ENCODE measurements at places on chromosomes 6 and 20.

DNA sequence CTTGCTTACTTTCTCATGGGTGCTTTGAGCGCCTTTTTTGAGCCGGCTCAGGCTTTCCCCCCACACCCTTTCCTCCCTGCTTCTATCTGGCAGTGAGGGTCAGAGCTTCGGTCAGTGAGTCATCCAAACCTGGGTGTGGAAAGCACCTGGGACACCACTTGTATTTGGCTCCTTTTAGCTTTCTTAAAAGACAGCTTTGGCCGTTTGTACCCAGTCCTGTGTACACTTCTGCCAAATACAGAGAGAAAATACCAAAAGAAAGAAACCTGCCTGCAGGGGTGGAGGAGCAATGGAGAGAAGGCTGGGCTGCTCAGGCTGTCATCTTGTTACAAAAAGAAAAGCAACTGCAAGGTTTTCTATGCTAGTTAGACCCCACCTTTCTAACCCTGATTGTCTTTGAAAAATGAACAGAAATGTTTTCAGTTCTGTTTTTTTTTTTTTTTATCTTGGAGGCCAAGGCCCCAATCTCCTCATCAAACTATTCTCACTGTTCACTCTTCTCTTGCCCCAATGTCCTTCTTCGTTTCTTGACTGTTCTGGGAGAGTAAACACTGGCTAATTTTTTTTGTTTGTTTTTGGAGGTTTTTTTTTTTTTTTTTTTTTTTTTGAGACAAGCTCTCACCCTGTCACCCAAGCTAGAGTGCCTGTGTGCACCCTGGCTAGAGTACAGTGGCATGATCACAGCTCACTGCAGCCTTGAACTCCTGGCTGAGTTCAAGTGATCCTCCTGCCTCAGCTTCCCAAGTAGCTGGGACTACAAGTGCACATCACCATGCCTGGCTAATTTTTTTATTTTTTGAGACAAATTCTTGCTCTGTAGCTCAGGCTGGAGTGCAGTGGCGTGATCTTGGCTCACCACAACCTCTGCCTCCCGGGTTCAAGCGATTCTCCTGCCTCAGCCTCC, 76.4 kb downstream of the SSR1 start:
- no peaks in the 10 kb centered on the region for H3K27me3 ChIP-seq
- H3K4me1 ChIP-seq: peaks cover 52% of the 10 kb centered on the region
- peaks cover 43% of the 10 kb centered on the region for H3K36me3 ChIP-seq
- peak; percentile 56 for DNase-seq
- peak overlapping the region; percentile 59 for H3K4me3 ChIP-seq

DNA sequence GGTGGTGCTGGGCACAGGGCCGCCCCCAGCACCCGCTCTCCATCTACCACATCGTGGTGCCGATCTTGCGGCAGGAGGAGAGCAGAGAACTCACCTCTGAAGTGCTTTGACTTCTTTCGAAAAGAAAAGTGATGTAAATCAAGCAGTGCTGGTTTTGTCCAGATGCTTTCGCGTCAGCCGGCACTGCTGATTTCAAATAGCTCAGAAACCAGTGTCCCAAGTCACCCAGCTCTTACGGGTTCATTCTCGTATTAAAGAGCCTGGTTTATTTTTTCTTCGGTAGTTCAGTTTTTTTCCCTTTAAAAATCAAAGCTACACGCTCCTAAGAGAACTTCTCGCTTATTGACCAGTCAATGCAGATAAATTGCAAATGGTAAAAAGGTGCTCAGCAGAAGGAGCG, 32.1 kb downstream of the MYT1 start:
- H3K36me3 ChIP-seq: no peaks in the 10 kb centered on the region
- H3K4me1 ChIP-seq: no peaks in the 10 kb centered on the region
- DNase-seq: no peak
- no peak overlapping the region for H3K27ac ChIP-seq

- H3K27ac ChIP-seq: no peak overlapping the region
- DNase-seq: no peak
- no peak overlapping the region for H3K4me3 ChIP-seq
- no peaks in the 10 kb centered on the region for H3K27me3 ChIP-seq
Measured at GRCh38 chr6:87900160-87900698, 147.4 kb upstream of the SPACA1 start.

- DNase-seq: no peak
- H3K4me1 ChIP-seq: peaks cover 17% of the 10 kb centered on the region
- H3K36me3 ChIP-seq: no peaks in the 10 kb centered on the region
- no peak overlapping the region for H3K4me3 ChIP-seq
- H3K27ac ChIP-seq: no peak overlapping the region
Measured at GRCh38 chr6:118668761-118669385, 17.5 kb upstream of the CEP85L start.

GRCh38 chr6:142927904-142928303, 17.1 kb downstream of the HIVEP2 start:
- H3K27me3 ChIP-seq: no peaks in the 10 kb centered on the region
- H3K36me3 ChIP-seq: peaks cover 14% of the 10 kb centered on the region
- DNase-seq: no peak
- H3K4me1 ChIP-seq: peaks cover 11% of the 10 kb centered on the region

GRCh38 chr6:156963712-156964700, 186.8 kb downstream of the ARID1B start:
- no peak overlapping the region for H3K4me3 ChIP-seq
- H3K27me3 ChIP-seq: no peaks in the 10 kb centered on the region
- DNase-seq: no peak
- H3K27ac ChIP-seq: no peak overlapping the region
- no peaks in the 10 kb centered on the region for H3K36me3 ChIP-seq

DNA sequence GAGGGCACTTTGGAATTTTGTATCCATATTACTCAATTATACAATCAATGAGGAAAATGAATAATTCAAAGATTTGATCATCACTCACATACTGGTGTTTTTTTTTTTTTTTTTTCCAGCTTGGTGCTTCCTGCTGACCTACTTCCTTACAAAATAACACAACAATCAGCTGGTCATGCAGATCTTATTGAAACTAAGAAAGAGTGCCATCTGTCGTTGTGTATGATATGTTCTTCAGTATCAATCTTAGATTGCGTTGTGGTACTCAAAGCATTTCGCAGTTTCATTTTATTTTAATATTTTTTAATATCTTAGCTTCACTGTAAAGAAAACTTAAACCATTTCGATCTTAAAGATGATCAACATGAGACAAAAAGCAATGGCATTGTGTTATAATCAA, 155.6 kb downstream of the OGFRL1 start:
- no peaks in the 10 kb centered on the region for H3K4me1 ChIP-seq
- no peak overlapping the region for H3K27ac ChIP-seq
- DNase-seq: no peak
- H3K27me3 ChIP-seq: no peaks in the 10 kb centered on the region
- H3K36me3 ChIP-seq: no peaks in the 10 kb centered on the region

GRCh38 chr6:134416418-134417154, 98.7 kb upstream of the SGK1 start:
- H3K4me3 ChIP-seq: no peak overlapping the region
- no peak for DNase-seq
- H3K4me1 ChIP-seq: peaks cover 11% of the 10 kb centered on the region
- no peaks in the 10 kb centered on the region for H3K27me3 ChIP-seq
- no peaks in the 10 kb centered on the region for H3K36me3 ChIP-seq

DNA sequence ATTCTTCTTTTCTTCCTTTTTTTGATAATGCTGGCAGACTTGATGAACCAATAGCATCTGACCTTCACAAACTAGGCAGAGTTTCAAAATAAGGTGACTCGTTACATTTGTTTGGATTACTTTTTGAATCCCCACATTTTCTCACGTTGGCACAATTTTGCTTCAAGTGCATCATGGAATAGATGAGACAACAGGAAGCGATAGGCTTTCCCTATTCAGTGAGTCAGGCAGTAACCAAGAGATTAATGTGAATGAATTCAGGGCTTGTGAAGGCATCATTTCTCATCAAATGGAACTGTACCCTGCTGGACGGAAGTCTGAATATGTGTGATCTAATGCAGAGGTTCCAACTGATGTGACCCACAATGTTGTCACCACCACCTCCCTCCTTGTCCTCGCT, 10.7 kb downstream of the RFPL4B start:
- H3K27me3 ChIP-seq: no peaks in the 10 kb centered on the region
- no peak overlapping the region for H3K27ac ChIP-seq
- H3K4me3 ChIP-seq: no peak overlapping the region
- H3K4me1 ChIP-seq: no peaks in the 10 kb centered on the region
- H3K36me3 ChIP-seq: no peaks in the 10 kb centered on the region

DNA sequence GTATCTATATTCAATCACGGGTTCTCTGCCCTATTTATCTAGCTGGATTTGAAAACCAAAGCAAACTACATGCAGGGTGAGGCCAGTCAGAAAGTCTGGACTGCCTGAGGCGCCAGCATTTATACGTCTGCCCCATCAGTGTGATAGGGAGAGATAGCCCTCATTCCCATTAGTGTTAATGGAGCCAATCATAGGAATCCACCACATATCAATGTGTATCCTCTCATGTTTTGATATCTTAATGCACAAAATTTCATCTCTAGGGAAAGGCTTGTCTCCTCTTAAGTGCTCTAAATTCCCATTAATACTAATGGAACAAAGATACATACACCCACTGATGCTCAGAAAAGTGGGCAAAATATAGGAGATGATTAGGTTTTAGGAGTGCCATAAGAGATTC, 376.2 kb downstream of the BTBD3 start:
- no peak overlapping the region for H3K4me3 ChIP-seq
- no peak overlapping the region for H3K27ac ChIP-seq
- no peaks in the 10 kb centered on the region for H3K27me3 ChIP-seq

GRCh38 chr6:13242590-13242989, 85.7 kb downstream of the TBC1D7 start:
- H3K4me1 ChIP-seq: no peaks in the 10 kb centered on the region
- H3K27me3 ChIP-seq: no peaks in the 10 kb centered on the region
- no peak overlapping the region for H3K27ac ChIP-seq
- no peaks in the 10 kb centered on the region for H3K36me3 ChIP-seq
- no peak overlapping the region for H3K4me3 ChIP-seq

- no peak overlapping the region for H3K27ac ChIP-seq
- no peaks in the 10 kb centered on the region for H3K36me3 ChIP-seq
- no peak for DNase-seq
- H3K4me1 ChIP-seq: no peaks in the 10 kb centered on the region
- no peak overlapping the region for H3K4me3 ChIP-seq
- no peaks in the 10 kb centered on the region for H3K27me3 ChIP-seq
Measured at GRCh38 chr6:48449002-48449401, 338.0 kb upstream of the PTCHD4 start.

- no peak for DNase-seq
- no peak overlapping the region for H3K27ac ChIP-seq
- no peak overlapping the region for H3K4me3 ChIP-seq
- H3K36me3 ChIP-seq: no peaks in the 10 kb centered on the region
- no peaks in the 10 kb centered on the region for H3K27me3 ChIP-seq
Measured at GRCh38 chr6:104229057-104229456, 630.7 kb downstream of the HACE1 start.

DNA sequence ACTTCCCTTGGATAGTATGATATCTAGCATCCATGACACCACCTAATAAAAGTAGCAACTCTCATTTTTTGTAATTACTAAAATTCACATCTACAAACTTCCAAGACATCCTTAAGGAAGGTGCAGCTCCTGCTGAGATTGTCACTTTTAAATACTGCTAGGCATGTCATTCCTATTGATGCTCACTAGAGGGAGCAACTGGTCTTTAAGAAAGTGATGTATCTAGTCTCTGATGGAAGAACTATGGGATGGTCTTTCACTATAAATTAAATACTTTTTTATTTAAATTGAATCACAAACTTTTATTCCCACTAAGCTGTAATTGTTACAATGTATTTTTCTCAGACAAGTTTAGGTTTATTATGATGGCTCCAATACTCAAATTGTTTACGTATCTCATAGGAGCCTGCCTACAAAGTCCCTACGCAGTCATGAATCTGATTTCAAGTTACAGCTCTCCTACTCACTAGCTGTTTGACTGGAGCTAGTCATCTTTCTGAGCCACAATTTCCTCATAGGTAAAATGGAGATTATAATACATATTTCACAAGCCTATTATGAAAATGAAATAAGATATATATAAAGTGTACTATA, 8.1 kb upstream of the TSPYL1 start:
- H3K36me3 ChIP-seq: no peaks in the 10 kb centered on the region
- H3K4me3 ChIP-seq: no peak overlapping the region
- DNase-seq: no peak
- no peaks in the 10 kb centered on the region for H3K27me3 ChIP-seq
- no peak overlapping the region for H3K27ac ChIP-seq
- H3K4me1 ChIP-seq: no peaks in the 10 kb centered on the region

- peaks cover 22% of the 10 kb centered on the region for H3K36me3 ChIP-seq
- peak; percentile 94 for DNase-seq
- H3K4me3 ChIP-seq: peak overlapping the region; percentile 54
Measured at GRCh38 chr6:44058617-44059358, 68.5 kb downstream of the MRPL14 start.

DNA sequence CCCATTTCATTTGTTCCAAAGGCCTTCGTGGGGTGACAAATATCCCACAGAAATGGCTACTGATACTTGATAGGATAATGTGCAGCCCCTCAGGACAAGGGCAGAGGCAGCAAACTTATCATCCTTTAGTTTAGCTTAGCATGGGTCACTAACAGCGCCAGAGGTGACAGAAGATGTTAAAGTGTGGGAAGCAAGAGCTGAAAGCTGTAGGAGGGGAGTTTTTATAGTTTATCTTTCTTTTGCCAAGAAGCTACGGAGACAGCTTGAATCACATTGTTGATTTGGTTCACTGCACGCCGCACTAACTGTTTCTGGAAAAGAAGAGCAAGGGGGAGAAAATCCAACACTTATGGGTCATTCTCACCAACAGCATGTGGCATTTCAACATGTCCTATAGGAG, 773.9 kb upstream of the MMS22L start:
- no peaks in the 10 kb centered on the region for H3K36me3 ChIP-seq
- H3K27me3 ChIP-seq: no peaks in the 10 kb centered on the region
- DNase-seq: no peak
- H3K27ac ChIP-seq: no peak overlapping the region

DNA sequence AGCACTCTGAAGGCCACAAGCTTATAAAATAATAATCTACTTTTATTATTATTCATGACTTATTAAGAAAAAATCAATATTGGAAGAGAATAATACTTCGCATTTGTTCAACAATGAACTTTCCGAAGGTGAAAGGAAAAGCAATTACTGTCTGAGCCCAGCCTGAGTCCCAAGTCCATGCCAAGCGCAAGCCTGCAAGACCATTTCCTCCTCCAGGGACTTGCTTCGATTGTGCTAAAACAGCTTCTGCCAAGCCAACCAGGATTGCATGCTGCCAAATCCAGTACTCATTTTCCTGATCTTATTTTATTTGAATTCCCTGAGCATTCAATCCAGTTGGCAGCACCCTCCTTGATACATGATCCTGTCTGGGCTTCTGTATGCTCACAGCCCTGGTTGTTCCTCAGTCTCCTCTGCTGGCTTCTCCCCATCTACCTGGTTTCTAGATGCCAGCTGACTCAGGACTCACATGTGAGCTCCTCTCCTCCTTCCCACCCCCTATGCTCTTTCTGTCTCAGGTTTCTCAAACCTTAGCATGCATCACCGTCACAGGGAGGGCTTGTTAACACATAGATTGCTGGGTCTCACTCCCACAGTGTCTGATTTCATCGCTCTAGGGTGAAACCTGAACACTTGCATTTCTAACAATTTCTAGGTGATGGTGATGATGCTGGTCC, 55.9 kb upstream of the PSMF1 start:
- no peak for DNase-seq
- no peak overlapping the region for H3K27ac ChIP-seq
- H3K36me3 ChIP-seq: no peaks in the 10 kb centered on the region
- no peak overlapping the region for H3K4me3 ChIP-seq
- peaks cover 40% of the 10 kb centered on the region for H3K27me3 ChIP-seq

GRCh38 chr6:43033496-43034189, 12.2 kb downstream of the RRP36 start:
- no peak overlapping the region for H3K4me3 ChIP-seq
- H3K4me1 ChIP-seq: no peaks in the 10 kb centered on the region
- H3K27me3 ChIP-seq: no peaks in the 10 kb centered on the region
- DNase-seq: no peak
- H3K36me3 ChIP-seq: peaks cover 79% of the 10 kb centered on the region

Measured in Calu3 (cell line).